Fibroblast of lung (primary cell): ENCODE measurements at places on chromosomes 3 and 15.
A peak's percentile ranks its signal among the peaks of the same experiment; 100 is the strongest.

DNA sequence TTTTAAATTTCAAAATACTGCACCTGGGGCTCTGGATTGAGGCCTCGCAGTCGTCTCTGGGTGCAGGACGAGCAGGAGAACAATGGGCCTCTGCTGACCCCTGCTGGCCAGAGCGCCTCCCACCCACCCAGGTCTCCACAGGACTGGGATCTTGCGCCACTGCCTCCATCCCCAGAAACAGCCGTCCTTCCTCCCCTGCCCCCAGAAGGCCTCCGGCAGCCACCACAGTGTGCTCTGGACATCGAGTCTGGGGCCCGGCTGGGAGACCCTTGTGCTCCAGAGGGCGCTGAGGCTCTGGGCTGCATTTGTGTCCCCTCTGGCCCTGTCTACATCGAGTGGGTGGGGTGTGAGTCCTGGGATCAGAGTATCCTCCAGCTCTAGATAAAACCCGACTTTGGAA, 6.7 kb upstream of the ACSBG1 start:
- peak; percentile 47 for DNase-seq

GRCh38 chr15:72911626-72912025, 128.1 kb upstream of the ADPGK start:
- no peak for DNase-seq

DNA sequence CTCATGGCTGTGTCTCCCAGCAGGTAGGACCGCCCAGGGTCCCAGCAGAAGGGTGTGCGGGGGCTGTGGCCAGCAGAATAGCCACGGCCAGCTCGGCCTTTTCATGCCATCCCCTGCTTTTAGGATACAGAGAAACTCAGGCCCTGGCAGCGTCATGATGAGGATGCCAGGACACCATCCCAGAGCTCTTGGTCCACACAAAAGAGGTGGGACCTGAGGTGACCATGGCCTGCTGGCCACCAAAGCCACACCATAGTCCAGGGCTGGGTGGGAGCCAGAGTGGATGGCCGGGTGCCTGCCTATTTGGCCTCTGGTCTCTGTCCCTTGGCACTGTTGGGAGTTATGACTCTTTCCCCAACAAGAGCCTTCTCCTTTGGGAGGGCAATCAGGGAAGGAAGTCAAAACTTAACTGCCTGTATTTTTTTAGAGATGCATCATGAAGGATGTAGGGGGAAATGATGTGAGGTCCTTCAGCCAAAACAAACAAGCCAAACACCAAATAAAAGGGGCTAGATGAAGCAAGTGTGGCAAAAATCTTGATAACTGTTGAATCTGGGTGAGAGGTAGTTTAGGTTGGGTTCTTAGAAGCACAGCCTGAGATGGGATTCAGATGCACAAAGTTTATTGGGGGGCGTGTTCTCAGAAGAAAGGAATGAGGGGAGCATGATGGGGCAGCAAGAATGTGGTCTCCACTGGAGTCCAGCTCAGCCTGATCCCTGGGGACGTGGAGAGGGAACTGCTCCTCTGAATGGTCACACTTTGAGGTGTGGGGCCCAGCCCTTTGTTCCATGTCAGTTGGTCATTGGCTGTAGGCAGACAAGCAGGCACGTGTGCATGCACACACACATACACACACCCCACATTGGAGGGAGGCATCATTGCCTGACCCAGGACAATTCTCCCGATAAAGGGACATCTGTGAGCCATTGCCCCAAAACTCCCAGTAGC, 33.2 kb downstream of the SMAD6 start:
- peak; percentile 18 for DNase-seq

- peak; percentile 81 for DNase-seq
Observed at GRCh38 chr3:100463002-100463401, 29.4 kb upstream of the TMEM45A start.

GRCh38 chr15:50353251-50353974, 1.6 kb downstream of the GABPB1 start:
- DNase-seq, result peak; percentile 95

DNA sequence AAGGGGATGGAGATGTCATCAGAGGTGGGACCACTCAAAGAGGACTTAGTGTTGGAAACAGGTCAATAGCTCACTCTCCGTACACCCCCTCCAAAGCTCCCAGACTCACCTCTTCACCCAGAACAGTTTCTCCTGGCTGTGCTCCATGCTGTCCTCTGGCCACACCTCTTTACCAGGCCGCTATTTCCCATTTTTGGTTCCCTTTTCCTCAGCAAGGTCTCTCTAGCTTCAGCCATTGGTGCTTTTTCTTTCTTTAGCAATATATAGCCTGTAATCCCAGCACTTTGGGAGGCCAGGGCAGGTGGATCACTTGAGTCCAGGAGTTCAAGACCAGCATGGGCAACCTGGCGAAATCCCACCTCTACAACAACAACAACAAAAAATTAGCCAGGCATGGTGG, 123.6 kb upstream of the SMAD3 start:
- no peak for DNase-seq

- no peak for DNase-seq
Observed at GRCh38 chr15:96695426-96695825, 364.9 kb downstream of the NR2F2 start.

GRCh38 chr15:65409036-65409631, 13.6 kb downstream of the IGDCC4 start:
- peak; percentile 96 for DNase-seq

DNA sequence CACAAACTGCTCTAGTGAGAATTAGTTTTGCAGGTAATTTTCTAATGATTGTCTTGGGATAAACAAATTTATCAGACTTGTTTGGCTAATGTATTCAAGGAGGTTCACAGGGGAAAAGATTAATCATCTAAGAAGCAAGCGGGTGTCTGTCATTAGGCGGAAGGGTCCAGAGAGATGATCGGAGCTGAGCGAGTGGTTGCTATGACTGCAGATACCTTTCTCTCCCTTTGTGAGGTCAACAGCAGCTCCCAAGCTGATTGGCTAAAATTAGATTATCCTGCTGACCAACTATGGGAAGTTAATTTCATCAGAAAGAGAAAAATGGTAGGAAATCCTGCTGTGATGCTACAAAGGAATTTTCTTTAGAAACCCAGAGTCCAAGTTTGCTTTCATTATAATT, 276.0 kb downstream of the SOX2 start:
- DNase-seq, result no peak

- peak; percentile 79 for DNase-seq
Observed at GRCh38 chr3:175349168-175349567, 490.0 kb downstream of the NAALADL2 start.

GRCh38 chr3:147613725-147614124, 204.6 kb downstream of the ZIC1 start:
- DNase-seq, result no peak

DNA sequence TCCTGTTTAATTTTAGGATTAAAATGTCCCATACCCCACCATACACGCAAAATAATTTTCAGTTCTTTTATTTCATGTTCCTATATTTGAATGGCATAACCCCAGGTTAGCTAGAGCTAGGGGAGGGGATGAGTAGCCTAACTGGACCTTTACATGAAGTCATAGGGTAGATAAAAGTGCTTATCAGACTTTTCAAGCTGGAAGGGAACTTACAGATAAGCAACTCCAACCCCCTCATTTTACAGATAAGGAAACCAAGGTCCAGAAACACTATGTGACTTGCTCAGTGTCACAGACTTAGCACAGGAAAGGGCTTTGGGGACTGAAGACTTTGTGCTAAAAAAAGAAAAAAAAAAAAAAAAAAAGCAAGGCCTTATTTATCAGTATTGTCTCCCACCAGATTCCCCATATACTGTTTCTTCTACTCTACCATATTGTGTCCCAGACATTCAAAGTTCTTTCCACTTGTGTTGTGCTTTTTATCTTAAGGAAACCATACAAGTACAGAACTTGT, 10.6 kb upstream of the TNIK start:
- no peak for DNase-seq

DNA sequence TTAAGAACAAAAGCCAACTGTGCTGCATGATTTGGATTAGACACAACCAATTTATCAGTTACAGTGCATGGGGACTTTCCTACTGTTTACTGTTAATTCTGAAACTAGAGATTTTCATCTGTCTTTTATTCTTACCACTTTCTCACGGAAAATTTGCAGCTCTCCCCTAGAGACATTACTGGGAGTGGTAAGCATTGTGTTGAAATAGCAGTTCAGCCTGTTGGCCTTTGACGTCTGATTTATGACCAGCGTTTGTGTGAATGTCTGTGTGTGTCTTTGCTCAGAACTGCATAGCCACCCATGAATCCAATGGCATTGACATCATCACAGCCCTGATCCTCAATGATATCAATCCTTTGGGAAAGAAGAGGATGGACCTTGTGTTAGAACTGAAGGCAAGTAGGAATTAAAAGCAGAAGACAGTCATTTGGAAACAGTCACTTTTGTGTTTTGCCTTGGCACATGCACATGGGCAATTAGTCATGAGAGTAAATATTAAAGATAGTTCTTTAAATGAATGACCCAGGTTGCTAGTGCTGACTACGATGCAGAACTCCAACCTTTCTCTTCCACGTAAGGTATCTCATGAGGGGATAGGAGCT, 202.2 kb upstream of the BHLHE40 start:
- peak; percentile 17 for DNase-seq

GRCh38 chr3:2158828-2159227, 60.2 kb downstream of the CNTN4 start:
- no peak for DNase-seq

DNA sequence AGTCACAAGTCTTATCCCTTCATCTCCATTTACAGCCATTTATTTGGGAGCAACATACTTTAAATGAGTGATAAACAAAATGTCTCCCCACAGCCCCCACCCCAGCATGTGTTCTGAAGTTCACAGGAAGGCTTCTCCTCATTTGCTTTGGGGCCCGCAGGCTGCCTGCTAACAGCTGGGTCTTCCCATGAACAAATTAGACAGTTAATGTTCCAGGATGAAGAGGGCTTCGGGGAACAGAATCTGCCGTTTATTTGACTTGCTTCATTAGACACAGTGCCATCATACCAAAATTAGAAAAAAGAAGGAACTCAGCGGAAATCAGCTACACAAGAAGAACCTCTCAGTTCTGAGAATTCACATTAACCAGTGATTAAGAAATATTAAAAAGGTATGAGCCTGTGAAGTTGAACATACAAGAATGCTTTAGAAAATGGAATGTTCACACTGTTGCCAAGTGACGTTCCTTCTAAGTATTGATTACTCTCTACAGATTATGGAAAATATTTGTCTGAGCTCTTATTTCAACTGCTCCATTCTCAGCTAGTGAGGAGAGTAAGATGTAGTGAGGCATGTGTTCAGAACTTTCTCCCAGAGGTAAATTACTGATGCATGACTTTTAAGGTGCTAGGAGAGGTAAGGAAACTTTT, 107.5 kb upstream of the THBS1 start:
- DNase-seq, result no peak

DNA sequence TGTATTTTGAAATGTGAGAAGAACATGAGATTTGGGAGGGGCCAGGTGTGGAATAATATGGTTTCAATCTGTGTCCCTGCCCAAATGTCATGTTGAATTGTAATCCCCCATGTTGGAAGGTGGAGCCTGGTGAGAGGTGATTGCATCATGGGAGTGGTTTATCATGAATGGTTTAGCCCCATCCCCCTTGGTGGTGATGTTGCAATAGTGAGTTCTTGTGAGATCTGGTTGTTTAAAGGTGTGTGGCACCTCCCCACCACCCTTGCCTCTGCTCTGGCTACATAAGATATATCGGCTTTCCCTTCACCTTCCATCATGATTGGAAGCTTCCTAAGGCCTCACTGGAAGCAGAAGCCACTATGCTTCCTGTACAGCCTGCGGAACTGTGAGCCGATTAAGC, 23.9 kb upstream of the TMEM108 start:
- no peak for DNase-seq

DNA sequence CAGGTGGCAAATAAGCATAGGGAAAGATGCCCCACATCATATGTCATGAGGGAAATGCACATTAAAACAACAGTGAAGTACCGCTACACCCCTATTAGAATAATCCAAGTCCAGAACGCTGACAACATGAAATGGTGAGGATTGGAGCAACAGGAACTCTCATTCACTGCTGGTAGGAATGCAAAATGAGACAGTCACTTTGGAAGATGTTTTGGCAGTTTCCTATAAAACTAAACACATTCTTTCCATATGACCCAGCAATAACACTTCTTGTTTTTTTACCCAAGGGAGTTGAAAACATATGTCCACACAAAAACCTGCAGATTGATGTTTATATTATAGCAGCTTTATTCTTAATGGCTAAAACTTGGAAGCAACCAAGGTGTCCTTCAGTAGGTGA, 116.4 kb upstream of the TOPAZ1 start:
- peak; percentile 11 for DNase-seq

DNA sequence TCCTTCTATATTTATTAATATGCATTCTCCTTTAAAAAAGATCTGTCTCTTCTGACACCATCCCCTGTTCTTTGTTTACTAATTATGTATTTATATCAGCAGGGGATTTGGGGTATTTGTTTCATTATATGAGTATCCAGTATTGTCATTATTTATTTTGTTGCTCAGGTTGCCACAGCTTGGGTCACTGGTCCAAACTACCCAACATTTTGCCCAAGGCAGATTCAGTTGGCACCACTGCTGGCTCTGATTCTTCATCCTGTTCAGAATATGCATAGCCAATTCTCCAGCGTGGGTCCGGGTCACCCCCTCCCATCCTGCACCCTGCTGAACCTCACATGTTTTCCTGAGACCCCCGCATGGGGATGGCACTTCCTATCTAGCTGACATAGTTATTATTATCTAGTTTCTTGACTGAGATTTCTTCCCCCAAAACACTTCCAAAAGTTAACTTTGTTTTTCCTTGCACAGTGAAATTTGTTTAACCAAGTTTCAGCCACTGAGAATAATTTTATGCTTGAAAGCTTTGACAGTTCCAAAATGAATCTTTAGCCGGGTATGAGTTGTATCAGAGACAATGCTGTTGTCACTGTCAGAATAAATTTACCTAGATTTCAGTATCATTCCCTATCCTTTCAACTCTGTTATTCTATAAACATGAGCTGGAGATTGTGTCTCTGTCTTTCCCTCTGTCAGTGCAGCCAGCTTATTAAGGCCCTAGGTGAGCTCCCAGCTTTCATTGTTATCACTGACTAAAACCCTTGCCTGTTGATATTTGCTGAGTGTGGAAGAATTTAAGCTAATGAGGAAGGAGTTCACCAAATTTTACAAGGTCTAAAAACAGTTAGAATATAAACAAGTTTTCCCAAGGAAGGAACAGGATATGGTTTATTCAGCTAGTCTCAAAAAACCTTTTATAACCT, 70.3 kb downstream of the TGFBR2 start:
- DNase-seq, result no peak

DNA sequence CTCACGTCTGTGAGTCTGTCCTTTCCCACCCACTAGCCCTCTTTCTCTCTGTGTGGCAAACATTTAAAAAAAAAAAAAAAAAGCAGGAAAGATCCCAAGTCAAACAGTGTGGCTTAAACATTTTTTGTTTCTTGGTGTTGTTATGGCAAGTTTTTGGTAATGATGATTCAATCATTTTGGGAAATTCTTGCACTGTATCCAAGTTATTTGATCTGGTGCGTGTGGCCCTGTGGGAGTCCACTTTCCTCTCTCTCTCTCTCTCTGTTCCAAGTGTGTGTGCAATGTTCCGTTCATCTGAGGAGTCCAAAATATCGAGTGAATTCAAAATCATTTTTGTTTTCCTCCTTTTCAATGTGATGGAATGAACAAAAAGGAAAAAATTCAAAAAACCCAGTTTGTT, 97.7 kb downstream of the GAP43 start:
- DNase-seq, result no peak
